Right kidney (tissue), 9 donors: ENCODE measurements at places on chromosomes 4 and X.

DNA sequence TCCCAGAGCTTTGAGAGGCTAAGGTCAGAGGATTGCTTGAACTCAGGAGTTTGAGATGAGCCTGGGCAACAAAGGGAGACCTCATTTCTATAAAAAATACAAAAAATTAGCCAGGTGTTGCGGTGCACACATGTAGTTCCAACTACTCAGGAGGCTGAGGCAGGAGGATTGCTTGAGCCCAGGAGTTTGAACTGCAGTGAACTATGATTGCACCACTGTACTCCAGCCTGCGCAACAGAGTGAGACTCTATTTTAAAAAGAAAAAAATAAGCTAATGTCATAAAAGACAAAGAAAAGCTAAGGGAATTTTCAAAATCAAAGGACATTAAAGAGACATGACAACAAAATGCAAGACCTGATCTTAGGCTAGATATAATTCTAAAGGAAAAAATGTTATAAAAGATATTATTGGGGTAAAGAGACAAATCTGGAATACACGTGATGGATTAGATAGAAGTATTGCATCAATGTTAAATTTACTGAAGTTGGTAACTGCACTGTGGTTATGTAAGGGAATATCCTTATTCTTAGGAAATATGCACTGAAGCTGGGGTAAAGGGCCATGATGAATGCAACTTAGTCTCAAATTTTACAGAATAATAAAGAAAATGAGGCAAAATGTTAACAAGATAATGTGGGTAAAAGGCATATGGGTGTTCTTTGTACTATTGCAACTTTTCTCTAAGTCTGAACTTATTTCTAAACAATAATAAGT, 75.2 kb downstream of the SPRY1 start:
- DNase-seq, result no peak

GRCh38 chr4:177232473-177232872, 77.2 kb upstream of the NEIL3 start:
- DNase-seq, result no peak

- no peak for DNase-seq
Measured at GRCh38 chr4:170769862-170770261, 680.1 kb upstream of the AADAT start.

DNA sequence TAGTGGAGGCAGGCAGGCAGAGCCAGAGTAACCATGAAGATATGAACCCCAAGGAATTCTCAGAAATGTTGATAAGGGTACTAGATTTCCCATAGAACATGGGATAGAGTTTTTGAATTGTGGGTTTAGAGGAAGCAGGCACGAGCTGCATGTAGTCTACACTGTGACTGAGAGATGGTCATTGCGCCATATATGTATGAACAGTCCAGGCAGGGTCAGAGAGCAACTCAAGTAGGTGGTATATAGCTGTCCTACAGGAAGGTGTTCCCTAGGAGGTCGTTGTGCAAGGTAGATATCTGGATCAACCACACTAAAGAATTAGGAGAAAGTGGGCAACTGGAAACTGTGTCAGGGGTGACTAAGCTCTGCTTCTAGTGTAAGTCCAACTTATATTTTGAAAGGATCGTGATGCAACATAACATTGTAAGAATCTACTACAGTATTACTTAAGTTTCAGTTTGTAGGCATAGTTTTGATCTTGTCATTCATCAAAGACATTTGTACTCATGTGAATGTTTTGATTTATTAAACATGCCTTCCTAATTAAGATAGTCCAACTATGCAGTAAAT, 94.6 kb downstream of the HPGD start:
- no peak for DNase-seq

DNA sequence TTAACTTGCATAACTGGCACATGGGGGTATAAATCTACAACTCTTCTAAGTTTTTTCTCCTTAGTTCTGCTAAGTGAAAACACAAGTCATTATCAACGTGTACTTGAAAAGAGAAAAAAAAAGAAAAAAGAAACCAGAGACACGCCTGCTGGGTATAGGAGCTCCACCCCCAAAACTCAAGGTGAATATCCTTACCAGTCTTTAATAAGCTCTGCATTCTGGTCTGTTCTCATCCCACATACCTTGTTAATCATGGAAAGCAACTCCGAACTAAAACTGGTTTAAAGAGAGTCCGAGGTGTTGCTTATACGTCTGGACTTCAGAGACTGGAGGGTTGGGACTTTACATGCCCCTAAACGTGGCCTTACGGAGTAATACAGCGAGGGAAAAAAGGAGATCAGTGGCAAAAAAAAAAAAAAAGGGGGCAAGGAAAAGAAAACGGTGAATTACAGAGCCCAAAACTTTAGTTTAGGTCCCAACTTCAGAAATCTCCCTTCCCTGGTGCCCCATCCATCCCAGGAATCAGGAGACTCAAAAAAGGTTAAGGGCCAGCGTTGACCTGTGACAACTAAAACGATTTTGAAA, 1.0 kb downstream of the PGRMC2 start:
- DNase-seq, result peak; percentile 44

DNA sequence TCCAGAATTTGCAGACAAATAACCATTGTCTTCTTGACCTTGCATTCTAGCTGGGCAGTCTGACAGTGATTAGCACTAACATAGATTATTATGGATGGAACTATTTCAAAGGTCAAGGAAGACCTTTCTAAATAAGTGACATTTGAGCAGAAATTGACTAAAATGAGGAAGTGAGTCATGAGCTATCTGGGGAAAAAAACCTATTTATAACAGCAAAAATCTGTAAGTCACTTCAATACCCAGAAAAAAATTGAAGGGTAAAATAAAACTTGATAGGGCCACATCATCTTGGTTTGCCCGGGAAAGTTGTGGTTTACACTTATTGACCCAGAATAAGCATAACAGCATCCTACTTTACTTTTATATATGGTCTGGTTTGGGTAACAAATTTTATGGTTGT, 414.6 kb upstream of the HS3ST1 start:
- DNase-seq, result no peak

DNA sequence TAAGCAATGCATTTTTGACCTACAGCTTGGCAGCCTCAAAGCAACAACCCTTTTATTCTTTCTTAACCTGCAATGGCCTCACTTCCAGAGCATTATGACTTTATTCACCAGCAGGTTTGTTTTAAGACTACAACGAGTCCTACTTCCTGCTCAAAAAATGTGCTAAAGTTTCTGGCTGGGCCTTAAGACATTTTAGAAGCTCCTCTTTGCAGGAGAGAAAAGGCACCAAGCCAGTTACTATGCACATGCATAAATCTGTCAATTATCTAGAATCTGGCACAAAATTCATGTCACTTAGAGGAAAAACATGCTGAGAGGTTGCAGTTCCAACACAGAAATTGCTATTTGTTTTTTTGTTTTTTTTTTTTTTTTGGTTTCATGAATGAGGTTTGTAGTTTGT, 223.0 kb upstream of the EPHA5 start:
- peak; percentile 1 for DNase-seq

DNA sequence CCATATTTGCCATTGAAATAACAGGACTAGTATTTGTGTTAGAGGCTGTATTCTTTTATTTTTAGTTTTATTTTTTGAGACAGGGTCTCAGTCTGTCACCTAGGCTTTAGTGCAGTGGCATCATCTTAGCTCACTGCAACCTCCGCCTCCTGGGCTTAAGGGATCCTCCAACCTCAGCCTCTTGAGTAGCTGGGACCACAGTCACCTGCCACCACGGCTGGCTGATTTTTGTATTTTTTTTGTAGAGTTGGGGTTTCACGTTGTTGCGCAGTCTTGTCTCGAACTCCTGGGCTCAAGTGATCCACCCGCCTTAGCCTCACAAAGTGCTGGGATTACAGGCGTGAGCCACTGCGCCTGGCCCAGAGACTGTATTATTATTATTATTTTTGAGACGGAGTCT, 15.3 kb downstream of the TMEM131L start:
- no peak for DNase-seq
